ENCODE measurements at places on chromosomes 3 and 15. TPM values are rescaled to one million over a fixed set of nuclear protein-coding genes. Genes with fewer than 3 reads are reported as not detected.

TMCC1 gene
- 5.6 TPM for polyA plus RNA-seq

SELENOT gene
- 311 TPM for polyA plus RNA-seq

EXD1 gene
- 0.28 TPM for polyA plus RNA-seq

C15orf62 gene
- 0.79 TPM for polyA plus RNA-seq

MST1R gene
- not detected for polyA plus RNA-seq

CDHR4 gene
- polyA plus RNA-seq, result not detected

CYP1A2 gene
- not detected for polyA plus RNA-seq

C3orf85 gene
- polyA plus RNA-seq, result not detected

DNA sequence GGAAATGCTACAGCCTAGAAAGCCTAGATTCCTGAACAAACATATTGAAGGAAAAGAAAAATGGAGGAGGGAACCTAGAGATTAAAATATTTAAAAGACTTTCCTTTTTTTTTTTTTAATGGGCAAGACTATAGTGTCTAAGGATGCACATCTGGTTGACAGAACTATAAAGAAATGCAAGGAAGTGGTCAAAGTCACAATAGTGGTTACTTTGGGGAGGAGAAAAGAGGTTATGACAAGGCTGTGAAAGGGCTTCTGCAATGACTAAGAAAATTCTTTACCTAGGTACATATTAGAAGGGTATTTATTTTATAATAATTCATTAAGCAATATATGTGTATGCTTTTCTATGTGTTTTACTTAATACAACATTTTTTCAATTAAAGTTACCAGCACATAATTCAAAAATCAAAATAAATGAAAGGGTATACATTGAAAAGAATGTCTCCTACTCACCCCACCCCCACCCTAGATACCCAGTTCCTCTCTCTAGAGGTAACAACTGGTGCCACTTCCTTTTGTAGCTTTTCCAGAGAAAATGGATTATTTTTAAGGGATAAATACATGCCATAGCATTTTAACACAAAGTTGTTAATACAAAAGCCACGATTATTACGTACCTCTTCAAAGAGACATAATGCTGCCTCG, 70.1 kb downstream of the HERC1 start:
- H3K27ac ChIP-seq, result no peak overlapping the region
- no peak overlapping the region for H3K4me3 ChIP-seq
- H3K4me1 ChIP-seq, result peaks cover 30% of the 10 kb centered on the region
- H3K27me3 ChIP-seq, result no peaks in the 10 kb centered on the region
- DNase-seq, result peak; percentile 10

- H3K4me3 ChIP-seq, result no peak overlapping the region
- H3K36me3 ChIP-seq, result peaks cover 7% of the 10 kb centered on the region
- H3K4me1 ChIP-seq, result peaks cover 18% of the 10 kb centered on the region
Observed at GRCh38 chr3:66397745-66398144, 103.1 kb downstream of the LRIG1 start.

GRCh38 chr3:154062513-154062912, 58.7 kb upstream of the ARHGEF26 start:
- no peak overlapping the region for H3K27ac ChIP-seq
- no peaks in the 10 kb centered on the region for H3K27me3 ChIP-seq
- H3K4me1 ChIP-seq, result no peaks in the 10 kb centered on the region
- H3K36me3 ChIP-seq, result no peaks in the 10 kb centered on the region
- DNase-seq, result no peak
- H3K4me3 ChIP-seq, result no peak overlapping the region

- H3K27me3 ChIP-seq, result no peaks in the 10 kb centered on the region
- peaks cover 8% of the 10 kb centered on the region for H3K4me1 ChIP-seq
- no peaks in the 10 kb centered on the region for H3K36me3 ChIP-seq
- H3K27ac ChIP-seq, result no peak overlapping the region
- H3K4me3 ChIP-seq, result peak overlapping the region; percentile 53
Observed at GRCh38 chr3:107241217-107241616, 136.0 kb upstream of the CCDC54 start.

DNA sequence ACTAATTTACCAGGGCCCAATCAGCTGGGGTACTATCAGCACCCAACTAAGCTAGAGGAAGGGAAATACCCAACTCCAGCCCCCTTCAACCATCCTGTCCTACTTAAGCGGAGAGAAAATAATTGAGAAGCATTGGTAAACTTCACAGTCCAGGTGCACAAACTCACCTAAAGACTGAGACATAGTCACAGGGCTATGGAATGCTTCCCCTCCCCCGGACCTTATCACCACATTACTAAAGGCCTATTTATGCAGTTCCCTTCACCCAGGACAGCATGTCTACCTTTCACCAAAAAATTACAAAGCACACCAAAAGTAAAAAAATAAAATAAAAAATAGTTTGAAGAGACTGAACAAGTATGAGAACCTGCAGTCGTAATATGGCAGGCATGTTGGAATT, 47.9 kb downstream of the HOMER2 start:
- no peak overlapping the region for H3K27ac ChIP-seq
- no peak overlapping the region for H3K4me3 ChIP-seq
- H3K27me3 ChIP-seq, result no peaks in the 10 kb centered on the region
- no peaks in the 10 kb centered on the region for H3K36me3 ChIP-seq

- no peaks in the 10 kb centered on the region for H3K36me3 ChIP-seq
- no peak overlapping the region for H3K27ac ChIP-seq
- H3K4me3 ChIP-seq, result no peak overlapping the region
- no peaks in the 10 kb centered on the region for H3K27me3 ChIP-seq
Observed at GRCh38 chr3:84683493-84683892, 275.3 kb upstream of the CADM2 start.

- no peak overlapping the region for H3K27ac ChIP-seq
- no peak for DNase-seq
- peaks cover 8% of the 10 kb centered on the region for H3K36me3 ChIP-seq
- no peak overlapping the region for H3K4me3 ChIP-seq
- no peaks in the 10 kb centered on the region for H3K27me3 ChIP-seq
Observed at GRCh38 chr15:88880944-88881740, 14.2 kb downstream of the HAPLN3 start.

- no peaks in the 10 kb centered on the region for H3K4me1 ChIP-seq
- no peak overlapping the region for H3K27ac ChIP-seq
- H3K4me3 ChIP-seq, result no peak overlapping the region
- no peaks in the 10 kb centered on the region for H3K27me3 ChIP-seq
Observed at GRCh38 chr3:44069276-44069675, 172.4 kb upstream of the TOPAZ1 start.

DNA sequence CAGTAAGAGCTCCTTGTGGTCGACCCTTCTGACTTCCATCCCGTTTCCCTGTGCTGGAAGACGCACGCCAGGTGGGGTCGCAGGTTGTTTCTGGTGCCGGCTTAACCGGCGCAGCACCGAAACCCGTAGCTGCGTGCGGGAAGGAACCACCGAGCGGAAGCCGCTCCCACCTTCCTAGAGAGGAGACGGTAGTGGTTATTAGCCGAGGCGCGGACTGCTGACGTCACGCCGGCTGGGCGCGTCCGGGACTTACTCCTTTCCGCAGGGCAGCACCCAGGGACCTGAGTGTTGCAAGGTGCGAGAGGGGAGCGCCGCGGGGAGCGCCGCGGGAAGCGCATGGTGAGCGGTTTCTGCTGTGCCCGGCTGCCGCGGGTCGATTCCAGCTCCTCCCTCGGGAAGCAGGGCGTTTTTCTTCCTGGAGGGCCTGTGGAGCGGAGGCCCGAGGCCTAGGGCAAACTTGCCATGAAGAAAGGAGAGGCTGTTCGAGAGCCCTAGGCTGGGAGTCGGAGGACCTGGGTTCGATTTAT, at the start of gene ZNF501:
TSS of gene ZNF501 (plus strand) at position 252 of the 527 bp plus-strand sequence. CDS start 4,787 bp downstream, outside the sequence.
- H3K27ac ChIP-seq, result peak within 1 kb of the TSS; percentile 28
- H3K4me3 ChIP-seq, result peak within 1 kb of the TSS; percentile 87
- peaks cover 20% of the 10 kb centered on the region for H3K36me3 ChIP-seq
- no peaks in the 10 kb centered on the region for H3K27me3 ChIP-seq
- H3K4me1 ChIP-seq, result peaks cover 10% of the 10 kb centered on the region

- H3K36me3 ChIP-seq, result no peaks in the 10 kb centered on the region
- H3K4me1 ChIP-seq, result peaks cover 15% of the 10 kb centered on the region
- no peak overlapping the region for H3K4me3 ChIP-seq
- DNase-seq, result no peak
- H3K27me3 ChIP-seq, result no peaks in the 10 kb centered on the region
- no peak overlapping the region for H3K27ac ChIP-seq
Observed at GRCh38 chr3:39346785-39347585, 17.5 kb downstream of the CCR8 start.

GRCh38 chr3:156396851-156397250, 158.1 kb downstream of the SSR3 start:
- DNase-seq, result no peak
- no peaks in the 10 kb centered on the region for H3K36me3 ChIP-seq
- H3K4me3 ChIP-seq, result no peak overlapping the region
- H3K27ac ChIP-seq, result no peak overlapping the region
- H3K27me3 ChIP-seq, result no peaks in the 10 kb centered on the region
- H3K4me1 ChIP-seq, result no peaks in the 10 kb centered on the region

DNA sequence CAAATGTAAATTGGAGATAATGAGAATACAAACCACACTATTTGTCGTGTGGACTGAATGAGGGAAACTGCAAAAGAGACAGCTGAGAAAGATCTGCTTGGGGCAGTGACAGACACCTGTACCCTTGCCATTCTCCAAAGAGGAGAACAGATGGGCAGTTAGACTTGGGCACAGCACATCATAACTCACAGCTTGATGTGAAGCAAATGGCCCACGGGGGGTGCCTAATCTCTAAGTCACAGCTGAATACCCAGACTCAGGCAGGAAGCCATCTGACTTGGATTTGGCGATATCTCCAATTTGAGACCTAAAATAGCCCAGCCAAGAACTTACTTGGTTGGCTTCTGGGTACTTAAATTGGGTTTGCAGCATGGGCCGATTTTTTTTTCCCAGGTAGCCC, 10.0 kb upstream of the SLC6A11 start:
- H3K27me3 ChIP-seq, result peaks cover 8% of the 10 kb centered on the region
- H3K4me3 ChIP-seq, result no peak overlapping the region
- H3K4me1 ChIP-seq, result no peaks in the 10 kb centered on the region
- no peak overlapping the region for H3K27ac ChIP-seq
- H3K36me3 ChIP-seq, result no peaks in the 10 kb centered on the region

GRCh38 chr15:68550498-68551295, 28.1 kb upstream of the CORO2B start:
- peak; percentile 57 for DNase-seq
- H3K36me3 ChIP-seq, result no peaks in the 10 kb centered on the region
- peaks cover 3% of the 10 kb centered on the region for H3K27me3 ChIP-seq
- H3K27ac ChIP-seq, result no peak overlapping the region
- no peak overlapping the region for H3K4me3 ChIP-seq

DNA sequence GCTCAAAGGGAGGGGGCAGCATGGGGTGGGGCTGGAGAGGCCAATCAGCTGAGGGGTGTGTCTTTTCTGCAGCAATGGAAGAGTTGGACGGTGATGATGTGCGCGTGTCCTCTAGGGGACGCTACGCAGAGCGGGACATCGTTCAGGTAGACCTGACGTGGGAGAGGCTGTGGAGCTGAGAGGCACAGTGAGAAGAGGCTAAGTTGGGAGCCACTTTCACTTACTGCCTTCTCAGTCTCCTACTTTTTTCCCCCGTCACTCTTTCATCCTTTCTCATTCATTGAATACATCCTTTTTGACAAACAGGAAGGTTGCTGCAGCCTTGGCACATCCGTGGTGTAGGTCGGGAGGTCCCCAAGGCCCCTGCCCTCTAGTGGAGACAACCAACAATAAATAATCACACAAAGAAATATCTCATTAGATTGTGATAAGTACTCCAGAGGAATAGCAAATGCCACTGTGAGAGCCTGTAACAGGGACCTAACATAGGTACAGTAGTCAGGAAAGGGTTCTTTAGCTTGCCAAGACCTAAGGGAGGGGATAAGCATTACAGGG, 4.4 kb upstream of the BRPF1 start:
- peaks cover 22% of the 10 kb centered on the region for H3K4me1 ChIP-seq
- H3K36me3 ChIP-seq, result no peaks in the 10 kb centered on the region
- peak; percentile 69 for DNase-seq
- H3K4me3 ChIP-seq, result peak overlapping the region; percentile 24

DNA sequence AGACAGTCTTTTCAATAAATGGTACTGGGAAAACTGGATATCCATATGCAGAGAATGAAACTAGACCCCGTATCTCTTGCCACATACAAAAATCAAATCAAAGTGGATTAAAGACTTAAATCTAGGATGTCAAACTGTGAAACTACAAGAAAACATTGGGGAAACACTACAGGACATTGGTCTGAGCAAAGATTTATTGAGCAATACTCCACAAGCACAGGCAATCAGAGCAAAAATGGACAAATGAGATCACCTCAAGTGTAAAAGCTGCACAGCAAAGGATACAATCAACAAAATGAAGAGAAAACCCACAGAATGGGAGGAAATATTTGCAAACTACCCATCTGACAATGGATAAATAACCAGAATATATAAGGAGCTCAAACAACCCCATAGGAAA, 38.4 kb upstream of the MBNL1 start:
- DNase-seq, result no peak
- H3K4me3 ChIP-seq, result no peak overlapping the region
- peaks cover 38% of the 10 kb centered on the region for H3K4me1 ChIP-seq
- no peak overlapping the region for H3K27ac ChIP-seq
- no peaks in the 10 kb centered on the region for H3K27me3 ChIP-seq

GRCh38 chr15:40313531-40314398, 6.0 kb upstream of the PLCB2 start:
- no peak overlapping the region for H3K4me3 ChIP-seq
- peak; percentile 47 for DNase-seq
- H3K27ac ChIP-seq, result no peak overlapping the region
- no peaks in the 10 kb centered on the region for H3K27me3 ChIP-seq
- no peaks in the 10 kb centered on the region for H3K36me3 ChIP-seq
- peaks cover 42% of the 10 kb centered on the region for H3K4me1 ChIP-seq

Data from CD8-positive, alpha-beta memory T cell (primary cell).